ENCODE measurements at places on chromosomes 2 and 18.

GRCh38 chr2:103808814-103809213, 1045.1 kb upstream of the POU3F3 start:
- DNase-seq: no peak

DNA sequence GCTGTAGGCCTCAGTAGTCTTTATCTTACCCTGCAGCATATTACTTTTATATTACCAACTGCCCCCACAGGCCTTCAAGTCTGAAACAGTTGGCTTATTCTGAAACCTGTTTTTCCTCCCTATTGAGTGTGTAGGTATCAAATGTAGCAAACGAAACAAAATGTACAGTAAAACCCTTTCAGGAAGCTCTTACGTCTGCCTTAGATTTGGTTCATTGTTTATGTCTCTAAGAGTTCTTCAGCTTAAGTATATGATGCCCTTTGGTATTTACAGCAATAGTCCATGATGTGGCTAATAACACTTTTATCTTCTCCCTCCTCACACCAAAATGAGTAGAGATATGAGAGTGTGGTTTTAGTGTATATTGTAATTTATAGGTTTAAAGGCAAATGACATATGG, 108.8 kb downstream of the DOCK10 start:
- no peak for DNase-seq

- peak; percentile 73 for DNase-seq
These were observed 9.2 kb downstream of the HTRA2 start for GRCh38 chr2:74538881-74539339.

DNA sequence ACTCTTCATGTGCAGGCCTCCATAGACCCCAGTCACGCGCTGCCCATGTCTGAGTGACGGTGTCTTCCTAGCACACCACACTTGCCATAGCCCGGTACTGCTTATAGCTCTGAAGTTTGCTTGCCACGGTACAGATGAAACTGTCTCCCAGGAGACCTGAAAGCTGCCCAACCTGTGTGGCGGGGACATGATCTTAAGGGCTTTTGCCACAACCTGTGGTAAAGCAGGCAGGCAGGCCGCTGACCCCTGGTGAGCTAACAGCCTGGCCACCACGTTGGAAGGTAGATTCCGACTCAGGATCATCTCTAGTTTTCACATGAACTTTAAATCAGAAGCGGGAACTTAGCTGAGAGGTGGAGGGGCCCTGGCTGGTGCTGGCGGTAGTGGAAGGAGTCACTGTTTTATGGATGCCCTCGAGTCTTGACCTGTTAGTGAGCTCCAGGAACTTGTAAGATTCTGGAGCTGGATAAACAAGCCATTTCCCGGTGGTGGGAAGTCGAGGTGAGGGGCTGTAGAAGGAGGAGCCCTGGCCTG, 153.3 kb downstream of the ZNF236 start:
- no peak for DNase-seq

- no peak for DNase-seq
These were observed 13.0 kb upstream of the IL1RN start for GRCh38 chr2:113114224-113114945.

GRCh38 chr2:159614534-159615366, 1.6 kb downstream of the BAZ2B start:
- DNase-seq: no peak

DNA sequence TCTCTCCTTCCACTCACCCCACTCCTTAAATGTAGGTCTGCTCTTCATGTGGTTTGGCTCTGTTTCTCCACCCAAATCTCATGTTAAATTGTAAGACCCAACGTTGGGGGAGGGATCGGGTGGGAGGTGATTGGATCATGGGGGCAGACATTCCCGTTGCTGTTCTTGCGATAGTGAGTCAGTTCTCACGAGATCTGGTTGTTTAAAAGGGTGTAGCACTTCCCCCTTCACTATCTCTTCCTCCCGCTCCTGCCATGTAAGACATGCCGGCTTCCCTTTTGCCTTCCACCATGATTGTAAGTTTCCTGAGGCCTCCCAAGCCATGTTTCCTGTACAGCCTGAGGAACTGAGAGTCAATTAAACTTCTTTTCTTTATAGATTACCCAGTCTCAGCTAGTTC, 1044.5 kb upstream of the POU3F3 start:
- DNase-seq: no peak

- no peak for DNase-seq
These were observed 94.7 kb downstream of the RTN4 start for GRCh38 chr2:54955358-54956110.

DNA sequence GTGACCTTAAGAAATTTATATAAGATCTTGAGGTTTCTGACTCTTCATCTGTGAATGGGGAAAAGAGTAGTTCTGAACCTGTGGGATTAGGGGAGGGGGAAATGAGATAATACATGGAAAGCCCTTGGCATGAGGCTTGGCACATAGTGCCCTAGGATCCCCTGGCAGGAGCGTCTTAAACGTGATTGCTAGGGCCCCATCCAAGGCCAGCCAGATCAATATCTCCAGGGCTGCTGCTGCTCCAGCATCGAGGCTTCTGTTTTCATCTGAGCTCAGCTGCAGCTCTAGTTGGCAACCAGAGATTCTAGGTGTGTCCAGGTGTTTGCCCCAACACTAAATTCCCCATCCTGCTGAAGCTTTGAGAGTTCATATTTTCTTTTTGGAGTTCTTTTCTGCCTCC, 71.0 kb downstream of the IL1R2 start:
- no peak for DNase-seq

- peak; percentile 13 for DNase-seq
These were observed 126.2 kb upstream of the LGALSL start for GRCh38 chr2:64327510-64328414.

- DNase-seq: no peak
These were observed 276.4 kb downstream of the CDCA7 start for GRCh38 chr2:173631127-173631460.
